ENCODE measurements at places on chromosomes 2 and 18.
A peak's percentile ranks its signal among the peaks of the same experiment; 100 is the strongest.

DNA sequence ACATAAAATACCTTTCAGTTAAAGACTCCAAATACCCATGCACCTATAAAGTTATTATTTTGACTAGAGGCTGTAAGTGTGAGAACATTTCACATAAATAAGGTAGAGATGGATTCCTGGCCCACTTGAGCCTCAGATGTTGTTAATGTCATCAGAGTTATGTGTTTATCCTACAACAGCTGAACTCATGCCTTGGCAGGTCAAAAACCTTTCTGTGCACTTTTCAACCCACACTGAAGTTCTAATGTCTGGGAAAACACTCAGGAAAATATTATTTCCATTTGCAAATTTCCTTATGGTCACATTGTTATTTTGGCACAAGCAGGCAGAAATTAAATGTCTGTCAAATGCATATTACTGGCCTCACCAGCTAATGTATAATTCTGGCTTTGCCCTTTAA is 209.2 kb downstream of the LNPK start:
- DNase-seq: no peak

- no peak for DNase-seq
Measured at GRCh38 chr2:189818249-189819038, 34.2 kb downstream of the PMS1 start.

DNA sequence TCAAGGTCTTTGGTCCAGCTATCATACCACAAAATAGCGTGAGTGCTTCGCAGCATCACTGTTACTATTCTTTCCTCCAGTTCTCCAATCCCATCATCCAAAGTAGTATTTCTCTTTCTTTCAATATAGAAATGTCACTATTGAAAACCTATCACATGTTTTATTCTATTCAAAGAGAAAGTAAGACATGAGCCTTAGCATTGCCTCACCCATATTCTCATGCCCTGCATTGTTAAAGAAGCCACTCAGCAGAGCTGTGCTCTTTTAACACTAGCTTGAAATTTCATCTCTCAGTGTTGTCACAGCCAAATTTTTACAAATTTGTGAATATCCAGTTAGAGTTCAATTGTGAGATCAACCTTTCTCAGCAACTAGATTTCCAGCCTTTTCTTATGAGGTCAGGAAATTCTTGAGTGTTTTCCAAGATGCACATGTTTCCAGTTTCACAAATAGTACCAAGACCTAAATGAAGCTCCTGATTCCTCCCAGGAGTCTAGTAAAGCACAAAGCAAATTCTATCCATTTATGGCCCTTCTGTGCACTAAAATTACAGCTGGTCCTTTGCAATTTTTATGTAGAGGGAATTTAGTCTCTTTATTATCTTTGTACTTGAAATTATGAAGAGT is 343.7 kb downstream of the SPAG16 start:
- no peak for DNase-seq

DNA sequence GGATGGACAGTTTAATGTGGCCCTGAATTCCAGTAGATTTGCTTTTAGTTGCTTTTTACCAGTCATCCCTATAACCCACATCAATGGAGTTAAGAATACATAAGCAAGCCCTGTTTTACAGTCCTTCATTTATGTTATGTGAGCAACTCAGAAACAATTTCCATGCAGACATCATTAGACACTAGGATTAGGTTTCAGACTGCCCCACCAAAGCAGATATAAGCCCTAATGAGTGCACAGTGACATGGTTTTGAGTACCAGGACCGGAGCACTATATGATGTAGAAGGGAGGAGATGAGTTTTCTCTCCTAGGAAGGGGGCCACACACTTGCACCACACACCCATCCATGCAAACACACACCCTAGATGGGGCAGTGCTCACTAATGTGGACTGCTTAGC is 15.5 kb downstream of the KCNS3 start:
- no peak for DNase-seq

- DNase-seq: no peak
Measured at GRCh38 chr18:5585653-5586052, 41.9 kb upstream of the EPB41L3 start.

GRCh38 chr2:242011516-242011915 is 142.0 kb downstream of the RTP5 start:
- no peak for DNase-seq

GRCh38 chr18:76573325-76574025 is 78.4 kb upstream of the ZNF516 start:
- peak; percentile 93 for DNase-seq
